ENCODE measurements at places on chromosomes 16 and 17.

GRCh38 chr17:37570527-37571093 is 38.6 kb downstream of the SYNRG start:
- peak; percentile 56 for DNase-seq

GRCh38 chr16:8846401-8846932 is 22.3 kb downstream of the CARHSP1 start:
- DNase-seq = no peak

GRCh38 chr16:2473446-2473926 is 1.4 kb upstream of the TBC1D24 start:
- DNase-seq = no peak

DNA sequence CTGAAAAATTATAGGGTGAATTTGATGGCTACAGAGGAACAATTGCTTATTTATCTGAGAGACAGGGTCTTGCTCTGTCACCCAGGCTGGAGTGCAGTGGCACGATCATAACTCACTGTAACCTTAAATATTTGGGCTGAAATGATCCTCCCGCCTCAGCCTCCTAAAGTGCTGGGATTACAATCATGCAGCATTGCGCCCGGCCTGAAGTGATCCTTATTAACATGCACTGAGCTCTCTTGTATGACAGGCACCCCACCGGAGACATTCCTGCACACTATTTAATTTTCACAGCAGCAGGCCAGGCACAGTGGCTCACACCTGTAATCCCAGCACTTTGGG is 77.7 kb downstream of the CNGB1 start:
- no peak for DNase-seq

DNA sequence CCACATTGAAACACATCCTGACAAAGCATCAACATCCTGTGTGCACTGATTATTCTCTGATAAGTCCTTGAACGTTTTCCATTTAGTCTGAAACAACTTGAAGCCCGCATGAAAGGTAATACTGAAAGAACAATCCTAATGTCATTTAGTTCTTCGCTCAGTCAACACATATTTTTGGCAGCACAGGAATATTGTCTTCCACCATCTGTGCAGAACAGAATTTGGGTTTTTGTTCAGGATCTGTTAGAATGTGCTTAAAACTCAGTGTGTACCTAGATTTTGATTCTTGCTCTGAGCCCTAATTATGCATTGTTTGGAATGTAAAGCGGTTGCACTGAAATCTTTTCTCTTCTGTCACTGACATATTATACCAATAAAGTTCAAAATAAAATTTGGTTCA is 1036.6 kb downstream of the CDH11 start:
- no peak for DNase-seq
